ENCODE measurements at places on chromosomes 2 and 18. TPM values are rescaled to one million over a fixed set of nuclear protein-coding genes. Genes with fewer than 3 reads are reported as not detected.

Gene IL1R1
- total RNA-seq, result 1.5 TPM

Gene CDH2
- total RNA-seq, result not detected

Gene UGT1A5
- total RNA-seq, result not detected

Gene PSD4
- 261 TPM for total RNA-seq

Gene LRRTM1
- total RNA-seq, result not detected

Gene TMEM247
- total RNA-seq, result not detected

Gene EFR3B
- not detected for total RNA-seq

DNA sequence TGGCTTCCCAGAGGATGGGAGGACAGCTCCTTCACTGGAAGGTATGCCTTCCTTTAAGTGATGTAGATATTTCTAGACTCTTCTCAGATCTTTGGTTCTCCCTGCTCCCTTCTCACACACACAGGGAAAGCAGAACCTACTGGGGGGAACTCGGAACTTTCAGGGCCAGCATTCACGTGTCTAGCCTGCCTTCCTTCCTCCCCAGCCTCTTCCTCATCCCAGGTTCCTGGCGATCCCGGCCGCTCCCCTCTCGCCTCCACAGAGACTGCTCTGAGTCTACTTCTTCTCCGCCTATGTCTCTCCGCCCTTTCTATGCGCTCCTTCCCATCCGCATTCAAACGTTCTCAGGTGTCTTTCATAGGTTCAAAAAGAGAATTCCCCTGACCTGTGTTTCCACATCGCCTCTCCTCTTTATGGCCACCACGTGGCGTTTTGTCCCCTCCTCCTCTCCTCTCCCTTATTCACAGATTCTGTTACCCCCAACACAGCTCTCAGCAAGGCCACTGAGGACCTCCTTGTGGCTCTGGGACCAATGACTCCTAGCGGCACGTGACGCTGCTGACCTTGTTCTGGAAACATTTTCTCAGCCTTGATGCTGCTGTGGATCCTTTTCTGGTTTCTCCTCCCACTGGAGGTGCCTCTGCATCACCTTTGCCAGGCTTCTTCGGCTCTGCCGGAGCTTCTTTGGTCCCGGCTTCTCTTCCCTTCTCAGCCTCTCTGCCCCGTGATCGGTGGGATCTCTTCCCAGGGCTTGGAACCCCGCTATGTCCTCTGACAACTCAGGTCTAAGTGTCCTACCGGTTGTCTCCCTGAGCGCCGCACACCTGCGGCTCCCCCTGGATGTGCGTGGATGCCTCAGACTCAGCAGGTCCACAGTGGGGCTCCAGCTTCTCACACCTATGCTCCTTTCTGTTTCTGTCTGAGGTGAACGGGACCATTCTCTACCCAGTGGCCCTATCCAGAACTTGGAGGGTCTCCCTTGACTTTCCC, 77.5 kb downstream of the VAPA start:
- H3K36me3 ChIP-seq, result no peaks in the 10 kb centered on the region
- no peaks in the 10 kb centered on the region for H3K4me1 ChIP-seq
- H3K4me3 ChIP-seq, result no peak overlapping the region

DNA sequence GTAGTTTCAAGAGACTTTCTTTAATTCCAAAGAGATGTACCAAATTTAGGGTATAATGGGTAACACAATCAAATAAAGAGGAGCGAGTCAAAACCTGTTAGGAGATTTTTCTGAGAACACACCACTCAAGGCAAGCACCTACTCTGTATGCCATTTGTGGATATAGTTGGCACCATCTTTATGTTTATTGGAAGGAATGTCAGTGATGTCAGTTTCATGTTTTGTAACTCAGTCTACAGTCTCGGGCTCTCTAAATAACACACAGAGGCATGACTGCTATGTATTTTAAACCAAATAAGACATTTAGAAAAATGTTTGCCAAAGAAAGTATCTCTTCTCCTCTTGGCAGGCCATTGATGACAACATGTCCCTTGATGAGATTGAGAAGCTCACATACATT, 59.7 kb downstream of the CPS1 start:
- H3K27me3 ChIP-seq, result no peaks in the 10 kb centered on the region
- H3K4me3 ChIP-seq, result no peak overlapping the region
- no peaks in the 10 kb centered on the region for H3K4me1 ChIP-seq
- DNase-seq, result no peak

GRCh38 chr2:30662268-30663131, 144.7 kb downstream of the CAPN13 start:
- DNase-seq, result no peak
- no peak overlapping the region for H3K27ac ChIP-seq
- H3K27me3 ChIP-seq, result no peaks in the 10 kb centered on the region
- H3K36me3 ChIP-seq, result no peaks in the 10 kb centered on the region

GRCh38 chr18:6543330-6543908, 128.7 kb upstream of the L3MBTL4 start:
- H3K27me3 ChIP-seq, result no peaks in the 10 kb centered on the region
- DNase-seq, result no peak
- H3K4me1 ChIP-seq, result no peaks in the 10 kb centered on the region
- no peak overlapping the region for H3K27ac ChIP-seq
- H3K4me3 ChIP-seq, result no peak overlapping the region
- no peaks in the 10 kb centered on the region for H3K36me3 ChIP-seq

DNA sequence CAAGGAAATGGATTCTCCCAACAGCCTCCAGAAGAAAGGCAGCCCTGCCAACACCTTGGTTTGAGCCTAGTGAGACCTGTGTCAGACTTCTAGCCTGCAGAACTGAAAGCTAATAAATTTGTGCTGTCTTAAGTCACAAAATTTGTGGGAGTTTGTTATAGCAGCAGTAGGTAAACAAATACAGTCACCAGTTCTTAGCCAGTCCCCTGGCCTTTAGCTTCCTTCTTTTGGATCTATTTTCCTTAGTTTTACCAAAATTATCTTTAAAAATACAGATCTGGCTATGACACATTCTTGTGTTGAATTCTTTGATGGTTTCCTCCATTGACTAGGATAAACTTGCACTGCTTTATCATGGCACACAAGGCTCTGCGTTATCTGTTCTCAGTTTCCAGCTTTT, 697.9 kb upstream of the FANCL start:
- no peaks in the 10 kb centered on the region for H3K27me3 ChIP-seq
- H3K4me3 ChIP-seq, result no peak overlapping the region
- H3K36me3 ChIP-seq, result no peaks in the 10 kb centered on the region
- no peak for DNase-seq
- H3K4me1 ChIP-seq, result no peaks in the 10 kb centered on the region

GRCh38 chr2:192373221-192373620, 178.5 kb upstream of the TMEFF2 start:
- no peaks in the 10 kb centered on the region for H3K36me3 ChIP-seq
- no peak overlapping the region for H3K4me3 ChIP-seq
- H3K27ac ChIP-seq, result no peak overlapping the region
- H3K27me3 ChIP-seq, result no peaks in the 10 kb centered on the region

- H3K4me1 ChIP-seq, result no peaks in the 10 kb centered on the region
- H3K27ac ChIP-seq, result no peak overlapping the region
- no peak for DNase-seq
- peaks cover 2% of the 10 kb centered on the region for H3K36me3 ChIP-seq
- H3K27me3 ChIP-seq, result no peaks in the 10 kb centered on the region
These were observed 11.2 kb upstream of the PROM2 start for GRCh38 chr2:95262896-95263542.

GRCh38 chr2:492178-492577, 185.0 kb downstream of the TMEM18 start:
- no peaks in the 10 kb centered on the region for H3K4me1 ChIP-seq
- no peak overlapping the region for H3K27ac ChIP-seq
- DNase-seq, result no peak
- no peaks in the 10 kb centered on the region for H3K36me3 ChIP-seq

- no peaks in the 10 kb centered on the region for H3K27me3 ChIP-seq
- no peak overlapping the region for H3K4me3 ChIP-seq
- H3K27ac ChIP-seq, result no peak overlapping the region
- DNase-seq, result no peak
- no peaks in the 10 kb centered on the region for H3K36me3 ChIP-seq
These were observed 204.3 kb downstream of the CAMKMT start for GRCh38 chr2:44566059-44566458.

GRCh38 chr2:187915810-187916209, 361.6 kb upstream of the TFPI start:
- H3K27ac ChIP-seq, result no peak overlapping the region

GRCh38 chr2:9300214-9300613, 93.6 kb downstream of the ASAP2 start:
- H3K36me3 ChIP-seq, result no peaks in the 10 kb centered on the region
- DNase-seq, result no peak
- H3K4me3 ChIP-seq, result no peak overlapping the region
- no peaks in the 10 kb centered on the region for H3K4me1 ChIP-seq
- peaks cover 15% of the 10 kb centered on the region for H3K27me3 ChIP-seq
- no peak overlapping the region for H3K27ac ChIP-seq

GRCh38 chr2:113190871-113191270, 17.1 kb downstream of the PSD4 start:
- H3K4me1 ChIP-seq, result peaks cover 64% of the 10 kb centered on the region
- no peak overlapping the region for H3K27ac ChIP-seq
- H3K4me3 ChIP-seq, result no peak overlapping the region
- no peaks in the 10 kb centered on the region for H3K27me3 ChIP-seq
- H3K36me3 ChIP-seq, result peaks cover 84% of the 10 kb centered on the region
- no peak for DNase-seq

Measured in activated CD4-positive, alpha-beta memory T cell treated with anti-CD3 and anti-CD28 coated beads, Interleukin-2, amount 10 ng/mL, durations not matched to agents 7 days and 5 days (primary cell).